Stimulated activated CD4-positive, alpha-beta T cell treated with anti-CD3 and anti-CD28 coated beads, Interleukin-15, amount 100 ng/mL, for 1 hour (primary cell): ENCODE measurements at places on chromosomes 13 and 19.

GRCh38 chr19:6066661-6067646 is 43.3 kb downstream of the RFX2 start:
- no peak for DNase-seq

- no peak for DNase-seq
Measured at GRCh38 chr13:71879129-71879535, 12.1 kb upstream of the DACH1 start.

GRCh38 chr19:10643968-10644259 is 10.2 kb upstream of the ILF3 start:
- DNase-seq, result no peak

DNA sequence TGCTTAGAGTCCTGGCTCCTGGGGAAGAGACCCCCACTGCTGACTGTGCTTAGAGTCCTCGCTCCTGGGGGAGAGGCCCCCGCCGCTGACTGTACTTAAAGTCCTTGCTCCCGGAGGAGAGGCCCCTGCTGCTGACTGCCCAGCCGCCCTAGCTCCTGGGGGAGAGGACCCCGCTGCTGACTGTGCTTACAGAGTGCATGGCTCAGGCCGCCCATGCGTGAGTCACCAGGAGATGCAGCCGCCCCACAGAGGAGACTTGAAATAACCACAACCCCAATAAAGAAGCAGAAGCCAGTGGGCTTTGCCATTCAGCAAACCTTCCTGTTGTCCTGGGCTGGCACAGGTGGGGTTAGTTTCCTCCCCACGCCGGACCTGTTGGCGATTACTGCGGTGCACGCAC is 79.2 kb upstream of the C13orf46 start:
- no peak for DNase-seq

GRCh38 chr19:51142119-51142518 is at the start of gene SIGLEC7:
Gene SIGLEC7, plus strand, starts transcription at chr19:51142301. Its CDS starts 69 bp downstream, at chr19:51142370.
- no peak for DNase-seq

GRCh38 chr19:35342430-35342829 is 5.3 kb upstream of the FFAR1 start:
- no peak for DNase-seq

GRCh38 chr19:6020972-6021805 is 43.2 kb upstream of the RANBP3 start:
- DNase-seq, result no peak

- no peak for DNase-seq
Measured at GRCh38 chr13:109439813-109440212, 346.6 kb downstream of the IRS2 start.

DNA sequence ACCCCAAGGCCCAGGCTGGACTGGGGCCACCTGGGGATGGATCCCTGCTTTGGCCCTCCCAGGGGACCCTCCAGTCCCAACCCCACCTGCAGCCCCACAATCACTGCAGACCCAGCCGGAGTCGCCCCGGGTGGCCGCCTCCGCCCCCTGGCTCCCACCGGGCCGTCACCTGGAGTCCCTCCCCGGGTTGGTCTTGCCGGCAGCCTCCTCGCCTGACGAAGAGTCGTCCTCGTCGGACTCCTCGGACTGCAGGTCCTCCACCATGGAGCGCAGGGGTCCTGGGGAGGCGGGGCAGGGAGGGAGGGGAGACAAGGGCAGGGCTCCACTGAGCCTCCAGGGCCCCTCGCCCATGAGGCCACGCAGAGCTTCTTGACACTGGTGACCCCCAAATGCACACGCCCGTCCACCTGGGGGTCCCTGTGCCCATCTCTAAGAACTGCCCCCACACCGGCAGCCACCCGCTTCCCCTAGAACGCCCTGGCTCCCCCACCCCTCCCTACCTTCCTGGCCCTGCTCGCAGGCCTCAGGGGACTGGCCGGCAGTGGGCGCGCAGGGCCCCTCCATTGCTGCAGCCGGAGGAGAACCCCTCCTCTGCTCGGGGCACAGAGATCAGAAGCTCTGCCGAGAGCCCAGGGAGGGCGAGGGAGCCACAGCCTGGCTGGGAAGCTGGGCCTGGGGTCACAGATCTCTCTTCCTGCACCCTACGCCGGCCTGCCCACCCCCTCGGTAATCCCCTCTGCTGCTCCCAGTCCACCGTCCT is 63.4 kb downstream of the MLLT1 start:
- DNase-seq, result no peak

DNA sequence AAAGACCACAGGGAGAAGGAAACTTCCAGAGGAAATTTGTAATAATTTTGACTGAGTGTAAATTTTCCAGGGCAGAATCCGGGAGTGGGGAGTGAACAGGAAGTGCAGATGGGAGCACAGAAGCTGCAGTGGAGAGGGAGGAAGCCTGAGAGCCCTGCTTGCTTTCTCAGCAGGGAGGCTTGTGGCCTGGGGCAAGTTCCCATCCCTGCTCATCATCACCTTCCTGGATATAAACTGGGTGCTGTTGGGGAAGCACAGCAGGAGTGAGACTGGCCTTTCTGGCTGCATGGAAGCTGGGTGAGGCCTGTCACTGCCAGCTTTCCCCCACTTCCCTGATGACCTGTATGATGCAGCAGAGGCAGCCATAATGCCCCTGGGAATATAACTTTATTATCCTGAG is 532.9 kb downstream of the SLITRK6 start:
- no peak for DNase-seq

DNA sequence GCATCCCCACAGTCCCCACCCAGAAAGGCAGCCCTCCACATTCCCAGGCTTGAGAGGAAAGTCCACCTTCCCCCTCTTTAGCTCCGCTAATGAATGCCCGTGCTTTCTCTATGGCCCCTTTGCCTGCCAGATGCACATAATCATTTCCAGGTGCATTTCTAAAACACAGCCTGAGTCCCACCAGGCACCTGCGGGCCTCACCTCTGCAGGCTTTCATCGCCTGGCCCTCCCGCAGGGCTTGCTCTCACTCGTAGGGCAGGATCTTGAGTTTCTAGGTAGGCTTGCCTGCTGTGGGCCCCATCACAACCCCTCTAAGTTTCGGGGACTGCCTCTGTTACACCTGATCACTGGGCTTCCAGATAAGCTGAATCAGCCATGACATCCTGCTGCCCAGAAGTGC is 173.6 kb downstream of the ZNF536 start:
- no peak for DNase-seq

- DNase-seq, result no peak
Measured at GRCh38 chr19:18230941-18231734, 4.9 kb upstream of the PDE4C start.

GRCh38 chr19:4991996-4992698 is 23.2 kb downstream of the KDM4B start:
- no peak for DNase-seq

GRCh38 chr13:34628209-34628682 is 313.8 kb upstream of the NBEA start:
- DNase-seq, result no peak

- no peak for DNase-seq
Measured at GRCh38 chr13:48500652-48501197, 32.2 kb downstream of the RCBTB2 start.

DNA sequence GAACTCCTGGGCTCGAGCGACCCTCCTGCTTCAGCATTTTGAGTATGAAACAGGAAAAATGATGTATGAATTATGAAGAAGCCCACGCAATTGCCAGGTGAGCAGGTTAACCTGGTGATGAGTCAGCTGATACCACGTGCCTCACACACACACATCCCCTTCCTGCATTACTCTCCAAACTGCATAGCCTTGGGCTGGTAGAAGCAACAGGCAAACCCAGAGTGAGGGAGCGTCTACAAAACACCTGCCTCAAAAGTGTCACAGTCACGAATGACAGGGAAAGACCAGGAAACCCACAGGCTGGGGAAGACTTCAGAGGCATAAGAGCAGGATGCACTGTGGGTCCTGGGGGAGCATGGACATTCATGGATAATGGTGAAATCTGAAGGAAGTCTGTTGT is 192.8 kb upstream of the IRS2 start:
- DNase-seq, result no peak

GRCh38 chr19:1220477-1220930 is 14.9 kb downstream of the STK11 start:
- DNase-seq, result no peak

GRCh38 chr19:45901432-45901911 is 941 bp downstream of the MYPOP start:
- no peak for DNase-seq

DNA sequence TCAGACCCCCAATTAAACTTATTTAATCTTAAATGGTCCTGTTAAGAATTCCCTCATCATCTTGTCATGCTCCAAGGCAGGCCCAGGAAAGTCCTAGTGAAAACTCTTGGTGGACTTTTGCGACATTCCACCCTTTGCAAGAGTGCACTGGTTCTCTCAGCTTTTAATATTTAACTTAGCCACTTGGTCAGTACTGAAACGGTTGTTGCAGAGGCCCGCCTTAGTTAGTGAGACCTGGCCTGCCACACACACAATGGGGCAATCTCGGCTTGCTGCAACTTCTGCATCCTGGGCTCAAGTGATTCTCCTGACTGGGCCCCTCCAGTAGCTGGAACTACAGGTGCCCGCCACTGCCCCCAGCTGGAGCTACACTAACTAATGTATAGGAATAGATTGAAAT is 1366.0 kb downstream of the UQCRFS1 start:
- no peak for DNase-seq

DNA sequence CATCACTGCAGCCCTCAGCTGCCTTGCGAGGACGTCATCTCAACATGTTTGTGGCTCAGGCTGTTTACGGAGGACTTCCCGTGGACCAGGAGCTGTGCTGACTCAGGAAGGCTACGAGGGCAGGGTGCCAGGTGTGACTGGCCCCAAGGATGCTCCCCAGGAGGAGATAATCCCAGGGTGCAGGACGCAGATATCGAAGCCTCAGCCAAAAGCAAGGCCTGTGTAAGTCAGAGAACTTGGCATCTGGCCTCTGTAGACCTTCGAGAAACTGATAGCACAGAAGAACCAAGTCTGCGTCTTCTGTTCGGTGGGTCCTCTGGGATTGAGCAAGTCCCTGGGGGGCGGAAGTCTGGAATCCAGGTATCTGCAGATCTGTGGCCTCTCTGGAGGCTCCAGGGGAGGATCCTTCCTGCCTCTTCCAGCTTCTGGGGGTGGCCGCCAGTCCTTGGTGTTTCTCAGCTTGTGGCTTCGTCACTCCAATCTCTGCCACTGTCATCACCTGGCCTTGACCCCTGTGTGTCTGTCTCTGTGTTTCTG is 2.6 kb upstream of the DOHH start:
- DNase-seq, result no peak

DNA sequence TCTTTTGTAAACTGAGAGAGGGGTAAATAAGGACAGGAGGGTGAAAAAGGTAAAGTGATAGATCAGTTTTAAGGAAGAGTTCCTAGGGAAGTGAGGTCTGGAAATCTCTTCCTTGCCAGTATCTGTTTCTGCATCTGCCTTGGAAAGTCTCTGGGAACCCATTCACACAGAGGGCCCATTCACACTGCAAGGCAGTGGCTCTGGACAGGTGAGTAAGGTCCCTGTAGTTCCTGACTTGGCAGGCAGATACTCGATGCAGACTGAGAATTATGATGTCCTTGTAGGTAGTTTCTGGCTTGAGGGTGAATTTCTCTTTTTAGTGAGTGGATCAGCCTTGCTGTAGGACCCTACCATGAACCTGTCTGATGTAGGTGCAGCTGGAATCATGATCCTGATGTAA is 293.3 kb downstream of the NALCN start:
- no peak for DNase-seq

DNA sequence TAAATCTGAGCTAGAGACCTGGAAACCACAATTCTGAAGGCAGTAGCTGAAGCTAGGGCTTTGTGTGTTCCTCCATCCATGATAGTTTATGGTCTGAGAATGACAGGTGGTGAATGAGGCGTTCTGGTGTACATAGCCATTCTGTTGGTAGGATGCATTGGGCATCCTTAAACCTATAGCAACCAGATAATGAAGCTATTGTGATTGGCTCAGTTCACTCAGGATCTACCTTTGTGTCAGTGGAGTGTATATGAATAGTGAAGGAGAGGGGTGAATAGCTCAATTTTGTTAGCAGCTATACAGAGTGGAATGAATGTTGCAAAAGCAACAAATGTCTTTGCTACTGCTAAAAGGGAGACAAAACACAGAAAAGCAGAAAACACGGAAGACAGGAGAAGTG is 80.0 kb upstream of the PCDH20 start:
- no peak for DNase-seq

DNA sequence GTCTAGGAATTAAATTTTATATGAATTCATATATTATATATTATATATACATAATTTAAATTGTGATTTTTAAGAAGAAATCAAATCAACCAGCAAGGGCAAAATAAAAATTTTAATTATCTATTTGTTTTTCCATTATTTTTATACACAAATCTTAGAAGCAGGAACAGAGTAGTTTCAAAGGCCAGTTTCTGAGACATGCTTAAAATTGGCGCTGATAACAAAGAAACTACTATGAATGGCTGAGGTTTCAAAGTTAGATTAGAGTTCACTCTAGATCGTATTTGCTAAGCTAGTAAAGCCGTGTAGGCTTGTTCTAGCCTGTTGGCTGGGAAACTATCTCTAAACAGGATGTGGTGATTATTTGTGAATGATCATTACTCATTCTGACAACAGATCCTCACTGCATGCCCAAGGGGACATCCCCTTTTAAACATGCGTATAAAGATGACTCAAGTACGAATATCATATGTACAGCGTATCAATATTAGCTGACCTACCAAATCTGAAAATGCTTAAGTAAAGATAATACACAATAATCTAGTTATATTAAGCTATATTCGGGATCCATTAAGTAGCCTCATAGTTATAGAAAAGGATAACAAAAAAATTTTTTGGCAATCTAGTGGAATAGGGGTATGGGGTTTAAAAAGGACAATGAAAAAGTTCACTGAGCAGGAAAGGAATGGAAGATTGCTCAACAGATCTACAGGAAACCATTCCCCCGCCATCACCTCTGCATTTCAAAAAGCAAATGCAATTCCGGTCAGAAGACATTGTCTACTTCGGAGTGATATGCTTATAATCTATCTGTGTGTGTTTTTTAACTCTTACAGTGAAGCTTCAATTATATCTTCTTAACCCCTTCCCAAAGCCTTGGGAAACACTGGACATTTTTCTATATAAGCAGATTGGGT is 150.1 kb downstream of the SHISA2 start:
- no peak for DNase-seq

DNA sequence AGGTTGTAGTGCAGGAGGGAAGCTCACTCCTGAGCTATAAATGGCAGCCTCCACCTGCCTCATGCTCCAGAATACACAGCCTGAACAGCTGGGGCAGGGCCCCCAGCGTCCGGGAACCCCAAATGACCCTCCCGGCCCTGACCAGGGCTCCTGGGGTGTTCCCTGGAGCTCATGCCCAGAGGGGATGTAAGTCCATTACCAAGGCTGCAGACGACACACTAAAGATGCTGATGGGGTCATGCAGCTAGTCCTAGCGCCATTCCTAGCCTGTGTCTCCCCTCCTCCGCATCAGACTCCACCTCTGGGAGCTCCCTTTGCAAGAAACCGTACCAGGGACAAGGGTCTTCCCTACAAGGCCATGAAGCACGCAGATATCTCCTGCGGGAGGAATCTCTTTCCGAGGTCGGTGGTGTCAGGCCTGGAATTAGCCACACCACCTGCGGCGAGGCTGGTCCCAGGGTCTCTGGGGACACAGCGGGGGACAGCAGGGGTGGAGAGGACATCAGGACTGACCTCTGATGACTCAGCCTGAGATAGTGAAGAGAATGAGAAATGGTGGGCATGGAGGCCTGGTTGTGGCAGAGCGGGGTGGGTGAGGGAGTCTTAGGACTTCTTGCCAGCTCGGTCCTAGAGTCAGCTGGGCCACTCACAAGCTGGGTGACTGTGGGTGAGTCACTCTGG is 11.9 kb upstream of the TPM4 start:
- no peak for DNase-seq
